RWPE1 (cell line): ENCODE measurements at places on chromosomes 7 and 10.
A peak's percentile ranks its signal among the peaks of the same experiment; 100 is the strongest.

- DNase-seq = no peak
Measured at GRCh38 chr7:149773446-149774236, at the start of gene ZNF467. ZNF467 (minus strand) TSS chr7:149773588; CDS start chr7:149771032, 2,556 bp downstream.

DNA sequence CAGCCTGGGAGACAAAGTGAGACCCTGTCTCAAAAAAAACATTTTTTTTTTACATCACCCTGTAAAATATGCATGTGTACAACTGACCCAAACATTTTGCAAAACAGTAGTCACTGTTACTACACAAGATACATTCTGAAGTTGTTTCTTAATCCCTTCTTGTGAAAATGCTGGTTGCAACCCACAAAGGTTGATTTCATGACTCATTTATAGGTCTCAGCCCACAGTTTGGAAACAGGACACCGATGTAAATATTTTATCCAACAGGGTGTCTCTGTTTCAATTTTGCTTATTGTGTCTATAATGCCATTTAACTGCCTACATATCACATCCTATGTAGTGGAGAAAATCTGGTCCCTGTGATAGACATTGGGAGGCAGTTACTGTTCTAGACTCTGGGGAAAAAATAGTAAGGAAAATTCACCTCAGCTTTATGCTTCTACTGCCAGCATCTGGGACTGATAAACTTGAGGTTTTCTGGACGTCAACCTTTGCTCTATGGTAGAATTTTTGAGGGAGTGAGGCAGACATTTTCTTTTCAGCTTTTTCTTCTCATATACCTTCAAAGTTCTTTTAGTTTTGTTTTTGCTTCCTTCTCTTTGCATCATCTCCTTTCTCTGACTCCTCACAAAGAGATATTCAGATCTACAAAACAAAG, 1.6 kb upstream of the RAB19 start:
- DNase-seq = peak; percentile 21

DNA sequence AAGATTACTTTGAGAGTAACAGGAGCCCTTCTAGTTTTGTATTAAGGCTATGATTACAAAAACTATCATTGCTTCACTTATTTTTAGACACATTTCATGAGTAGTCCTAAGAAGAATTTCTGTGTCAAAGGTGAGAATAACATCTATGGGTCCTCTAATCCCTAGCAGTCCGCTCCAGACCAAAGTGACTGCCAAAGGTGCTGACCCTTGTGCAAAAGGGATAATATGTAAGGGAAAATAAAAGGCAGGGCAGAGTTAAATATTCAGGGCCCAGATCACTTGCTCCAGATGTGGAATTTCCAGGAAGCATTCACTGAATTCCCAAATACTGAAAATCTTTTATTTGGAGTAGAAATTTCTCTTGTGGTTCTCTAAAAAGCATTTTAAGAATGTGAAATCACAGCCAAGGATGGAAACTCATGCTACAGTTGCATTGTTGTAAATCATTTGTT, 29.3 kb downstream of the RHOBTB1 start:
- DNase-seq = no peak

DNA sequence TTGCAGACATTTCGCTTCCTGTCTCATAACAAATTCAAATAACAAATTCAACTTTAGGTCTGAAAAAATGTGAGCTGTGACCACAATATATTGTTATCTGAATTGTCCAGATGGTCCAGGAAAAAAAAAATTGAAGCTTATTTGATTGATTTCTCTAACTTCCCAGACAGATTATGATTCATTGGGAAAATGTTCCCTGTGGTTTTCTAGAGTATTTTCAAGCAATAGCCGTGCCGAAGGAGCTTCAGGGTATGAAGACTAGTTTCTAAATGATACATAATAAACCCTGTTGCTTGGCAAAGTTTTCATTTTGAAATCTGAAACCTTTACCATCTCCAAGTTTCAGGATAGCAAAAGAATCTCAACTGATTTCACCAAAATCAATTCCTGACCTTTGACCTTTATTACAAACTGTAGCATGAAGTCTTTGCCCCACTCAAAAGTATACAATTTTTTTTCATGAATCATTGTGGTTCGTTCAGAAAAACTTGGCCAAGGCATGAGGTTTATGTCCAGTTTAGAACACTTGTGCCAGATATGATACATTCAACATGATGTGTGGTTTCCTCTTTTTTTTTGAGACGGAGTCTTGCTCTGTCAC, 109.9 kb downstream of the JCAD start:
- peak; percentile 80 for DNase-seq

DNA sequence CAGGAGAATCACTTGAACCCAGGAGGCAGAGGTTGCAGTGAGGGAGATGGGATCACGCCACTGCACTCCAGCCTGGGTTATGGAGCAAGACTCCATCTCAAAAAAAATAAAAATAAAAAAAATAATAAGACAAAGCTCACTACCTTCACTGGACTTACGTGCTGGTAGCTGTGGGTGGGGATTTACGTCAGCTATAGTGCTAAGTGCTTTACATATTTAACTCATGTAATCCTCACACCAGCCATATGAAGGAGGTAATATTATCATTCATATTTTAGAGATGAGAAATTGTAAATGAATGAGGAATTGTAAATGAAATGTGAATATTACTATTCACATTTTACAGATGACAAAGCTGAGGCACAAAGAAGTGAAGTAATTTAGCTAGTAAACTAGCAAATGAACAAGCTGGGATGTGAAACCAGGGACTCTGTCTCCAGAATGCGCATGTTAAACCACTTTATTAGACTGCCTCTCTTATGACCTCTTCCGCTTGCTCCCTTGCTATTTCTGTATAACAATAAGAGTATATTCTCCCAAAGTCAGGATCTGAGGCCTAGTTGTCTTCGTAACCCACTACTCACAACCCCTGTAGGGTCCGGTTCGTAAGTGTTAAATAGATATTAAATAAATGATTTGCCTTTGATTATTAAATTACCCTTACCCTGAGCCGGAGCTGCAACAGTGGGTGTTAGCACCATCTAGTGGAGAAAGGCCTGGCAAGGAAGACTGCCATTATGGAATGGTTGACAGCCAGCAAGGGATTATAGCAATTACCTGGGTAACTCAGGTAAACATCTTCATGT, 70.2 kb downstream of the HTR7 start:
- peak; percentile 48 for DNase-seq

DNA sequence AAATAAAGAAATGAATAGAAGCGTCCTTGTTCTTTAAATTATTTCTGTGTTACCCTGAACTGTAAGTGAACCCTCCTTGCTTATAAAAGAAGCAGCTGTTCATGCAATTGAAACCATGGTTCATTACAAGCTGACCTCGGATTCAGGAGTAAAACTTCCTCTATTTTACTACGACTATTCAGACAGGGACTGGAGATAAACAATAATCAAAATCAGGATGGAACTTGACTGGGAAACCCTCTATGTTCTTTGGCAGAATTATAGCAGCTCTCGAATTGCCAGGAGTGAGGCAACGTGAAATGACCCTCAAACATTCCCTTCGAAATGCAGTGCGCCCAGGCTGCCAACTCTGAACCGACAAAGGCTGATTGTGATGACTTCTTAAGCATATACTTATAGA, 172.1 kb downstream of the CYP26A1 start:
- DNase-seq = no peak

DNA sequence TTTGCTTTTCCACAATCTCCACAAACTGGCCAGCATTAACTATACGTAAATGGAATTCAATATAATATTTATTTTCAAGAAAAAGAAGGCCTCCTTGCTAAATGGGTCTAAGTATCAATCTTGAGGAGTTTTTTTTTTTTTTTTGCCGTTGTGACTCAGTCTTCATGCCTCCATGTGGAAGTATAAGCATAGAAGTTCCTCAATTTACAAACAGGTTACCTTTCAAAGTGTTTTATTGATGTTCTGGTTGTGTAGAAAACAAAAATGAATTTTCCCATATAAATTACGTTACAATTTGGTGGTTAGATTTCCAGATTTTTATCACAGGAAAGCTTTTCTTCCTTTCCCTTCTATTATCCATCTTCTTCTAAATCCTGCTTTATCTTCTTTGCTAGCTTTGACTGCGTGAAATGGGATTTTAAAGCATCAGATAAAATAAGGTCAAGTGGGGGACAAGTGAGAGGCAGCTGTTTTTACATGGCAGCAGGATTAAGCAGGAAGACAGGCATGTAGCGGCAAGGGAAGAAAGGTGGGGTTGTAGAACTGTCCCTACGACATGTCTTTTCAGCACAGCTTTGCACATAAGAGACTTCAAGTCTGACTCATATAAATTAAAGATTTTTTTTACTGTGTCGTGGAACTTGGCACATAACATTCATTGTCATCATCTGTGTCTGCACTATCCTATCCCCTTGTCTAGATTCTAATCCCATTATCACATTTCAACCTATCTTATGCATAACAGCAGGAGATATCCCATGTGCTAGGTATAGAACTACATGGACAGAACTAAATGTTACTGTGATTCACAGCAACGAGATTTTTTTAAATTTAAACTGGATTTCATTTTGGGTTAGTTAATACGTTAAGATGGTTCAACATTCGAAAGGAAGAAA, 135.3 kb upstream of the FAM3C start:
- DNase-seq = no peak

GRCh38 chr10:28623483-28623882, 53.8 kb upstream of the BAMBI start:
- no peak for DNase-seq

- DNase-seq = no peak
Measured at GRCh38 chr7:151611041-151611440, 91.3 kb upstream of the RHEB start.

DNA sequence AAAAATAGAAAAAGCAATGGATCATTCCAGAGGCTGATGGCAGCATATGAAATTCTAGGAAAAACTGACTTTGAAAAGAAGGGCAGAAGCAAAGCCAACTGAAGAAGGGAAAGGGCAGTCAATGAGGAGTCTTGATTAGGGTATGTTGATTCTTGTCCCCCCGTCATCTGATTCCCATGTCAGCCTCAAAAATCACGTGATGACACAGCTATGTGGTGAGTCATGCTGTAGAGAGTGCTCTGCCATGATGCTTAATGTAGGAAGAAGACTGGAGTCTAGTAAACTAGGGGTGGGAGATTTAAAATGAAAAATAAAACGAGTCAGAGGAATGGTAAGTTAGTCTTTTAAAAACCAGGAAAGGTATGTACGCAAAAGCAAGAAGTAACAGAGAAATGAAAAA, 3.9 kb upstream of the POU6F2 start:
- no peak for DNase-seq

DNA sequence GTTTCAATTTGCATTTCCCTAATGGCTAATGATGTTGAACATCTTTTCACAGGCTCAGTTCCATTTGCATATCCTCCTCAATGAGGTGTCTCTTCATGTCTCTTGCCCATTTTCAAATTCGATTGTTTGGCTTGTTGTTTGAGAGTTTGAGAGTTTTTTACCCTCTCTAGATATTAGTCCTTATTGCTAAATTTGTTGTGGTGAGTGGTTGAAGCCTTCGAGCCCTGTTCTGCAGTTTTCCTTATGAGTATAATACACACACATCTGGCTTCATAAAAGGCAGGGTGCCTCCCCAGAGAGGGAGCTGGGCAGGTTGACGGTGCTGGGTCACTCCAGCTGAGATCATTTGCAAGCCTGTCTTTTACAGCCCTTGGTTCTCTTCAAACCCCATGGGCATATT, 65.1 kb downstream of the RGS10 start:
- DNase-seq = no peak

- no peak for DNase-seq
Measured at GRCh38 chr7:71842786-71843185, 569.4 kb downstream of the CALN1 start.

GRCh38 chr7:100169147-100169850, 882 bp upstream of the GAL3ST4 start:
- no peak for DNase-seq
